NCI-H1048 (cell line): ENCODE measurements at places on chromosomes 11 and 22.

GRCh38 chr11:91404344-91404743, 820.3 kb upstream of the FAT3 start:
- no peak for DNase-seq

DNA sequence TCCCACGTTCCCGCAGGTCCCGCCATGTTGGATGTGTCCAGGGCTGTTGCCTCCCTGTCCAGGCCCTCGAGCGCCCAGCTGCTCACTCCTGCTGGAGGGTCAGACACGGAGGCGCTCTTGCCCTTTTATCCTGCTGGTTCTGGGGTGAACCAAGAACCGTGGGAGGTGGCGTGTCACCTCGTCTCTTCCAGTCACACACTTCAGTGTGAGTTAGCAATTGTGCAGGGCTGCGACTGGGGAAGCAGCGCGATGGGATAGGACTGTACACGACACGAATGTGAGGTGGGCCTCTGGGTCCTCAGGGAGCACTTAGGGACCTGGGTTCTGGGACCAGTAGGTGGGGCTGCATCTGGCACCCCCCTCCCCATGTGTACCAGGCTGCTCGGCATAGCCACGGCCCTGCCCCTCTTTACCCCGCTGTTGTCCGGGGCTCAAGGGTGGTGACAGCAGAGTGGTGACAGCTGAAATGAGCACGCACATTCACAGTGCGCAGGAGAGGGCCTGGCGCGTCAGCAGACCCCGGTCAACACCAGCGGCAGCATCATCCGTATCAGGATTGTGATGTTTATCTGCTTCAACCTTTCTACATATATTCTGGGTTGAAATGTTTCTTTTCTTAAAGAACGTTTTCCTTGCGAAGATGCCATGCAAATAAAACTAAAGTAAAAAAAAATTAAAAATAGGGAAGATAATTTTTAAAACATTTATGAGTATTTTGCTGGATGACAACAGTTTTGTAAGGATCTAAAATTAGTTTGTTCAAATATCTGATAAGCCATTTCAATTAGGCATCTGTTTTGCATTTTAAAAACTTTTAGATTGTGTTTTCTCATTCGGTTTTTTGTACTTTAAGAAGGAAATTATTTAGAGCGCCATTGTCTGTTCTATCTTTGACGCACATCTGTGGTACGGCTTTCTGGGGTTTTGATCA, 210.7 kb downstream of the TBC1D22A start:
- DNase-seq, result no peak

GRCh38 chr11:47524291-47524874, 28.5 kb downstream of the CELF1 start:
- DNase-seq, result no peak

DNA sequence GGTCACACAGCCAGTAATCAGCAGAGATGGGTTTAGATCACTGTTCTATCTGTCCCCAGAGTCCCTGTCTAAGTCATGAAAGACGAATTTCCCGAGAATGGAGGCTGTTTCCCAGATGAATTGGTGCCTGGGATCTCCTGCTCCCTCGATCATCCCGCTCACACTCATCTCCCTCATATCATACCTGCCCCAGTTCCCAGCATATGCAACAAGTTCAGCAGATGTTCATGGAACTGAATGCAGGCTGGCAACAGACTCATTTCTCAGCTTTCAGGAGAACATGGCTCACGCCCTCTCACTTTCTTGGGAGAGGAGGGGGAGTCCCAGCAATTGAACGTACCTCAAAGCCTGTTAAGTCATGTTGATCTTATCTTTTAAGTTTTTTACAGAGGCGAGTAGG, 22.1 kb downstream of the CD6 start:
- DNase-seq, result no peak

DNA sequence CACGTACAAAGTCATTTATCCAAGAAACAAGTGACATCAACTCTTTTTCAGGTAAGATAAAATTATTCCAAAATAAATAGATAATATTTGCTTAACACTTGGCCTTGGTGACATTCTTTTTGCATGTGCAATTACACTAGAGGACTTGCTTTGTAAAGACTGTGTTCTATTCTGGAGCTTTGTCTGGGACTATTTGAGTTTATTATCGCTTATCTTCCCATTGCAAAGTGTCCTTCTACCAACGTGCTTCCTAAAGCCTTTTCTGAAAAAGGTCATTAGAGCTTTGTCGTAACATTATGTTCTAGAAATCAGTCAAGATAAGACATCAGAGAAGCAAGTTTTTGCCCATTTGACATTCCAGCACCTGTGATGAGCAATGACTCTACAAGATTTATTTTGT, 78.3 kb upstream of the MYO18B start:
- DNase-seq, result no peak

DNA sequence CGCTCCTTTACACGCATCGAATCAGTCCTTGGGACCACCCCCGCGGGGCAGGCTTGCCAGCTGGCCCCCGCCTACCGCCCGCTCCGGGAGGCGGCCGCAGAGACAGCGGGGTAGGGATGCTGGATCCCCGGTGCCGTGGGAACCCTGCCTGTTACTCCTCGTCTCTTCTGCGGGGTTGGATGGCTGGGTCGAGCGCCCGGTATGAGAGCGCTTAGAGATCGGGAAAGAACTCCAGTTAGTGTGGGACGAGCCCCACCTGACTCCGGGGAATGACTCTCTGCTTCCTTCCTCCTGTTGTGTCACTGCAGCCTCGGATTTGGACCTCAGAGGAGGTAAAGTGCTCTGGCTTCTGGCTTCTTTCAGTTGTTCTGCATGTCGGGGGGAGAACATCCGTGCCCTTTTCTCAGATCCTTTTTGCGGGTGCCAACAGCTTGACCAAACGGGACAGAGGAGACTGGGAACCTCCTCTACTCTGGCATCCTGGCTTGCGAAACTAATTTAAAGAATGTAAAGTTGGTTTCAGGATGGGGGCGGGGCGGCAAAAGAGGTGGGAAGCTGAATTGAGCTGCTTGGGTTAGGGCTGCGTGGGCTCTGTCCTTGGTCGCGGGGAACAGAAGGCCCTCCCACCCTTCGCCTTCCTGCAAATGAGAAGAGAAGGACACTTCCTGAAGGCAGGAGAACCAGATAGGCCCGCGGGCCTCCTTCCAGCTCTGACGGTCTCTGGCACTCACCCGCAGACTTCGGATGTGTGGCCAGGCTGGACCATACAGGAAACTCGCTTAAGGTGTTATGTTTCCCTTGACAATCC, 938 bp downstream of the LAYN start:
- DNase-seq, result no peak
